ENCODE measurements at places on chromosomes 11 and 22.

DNA sequence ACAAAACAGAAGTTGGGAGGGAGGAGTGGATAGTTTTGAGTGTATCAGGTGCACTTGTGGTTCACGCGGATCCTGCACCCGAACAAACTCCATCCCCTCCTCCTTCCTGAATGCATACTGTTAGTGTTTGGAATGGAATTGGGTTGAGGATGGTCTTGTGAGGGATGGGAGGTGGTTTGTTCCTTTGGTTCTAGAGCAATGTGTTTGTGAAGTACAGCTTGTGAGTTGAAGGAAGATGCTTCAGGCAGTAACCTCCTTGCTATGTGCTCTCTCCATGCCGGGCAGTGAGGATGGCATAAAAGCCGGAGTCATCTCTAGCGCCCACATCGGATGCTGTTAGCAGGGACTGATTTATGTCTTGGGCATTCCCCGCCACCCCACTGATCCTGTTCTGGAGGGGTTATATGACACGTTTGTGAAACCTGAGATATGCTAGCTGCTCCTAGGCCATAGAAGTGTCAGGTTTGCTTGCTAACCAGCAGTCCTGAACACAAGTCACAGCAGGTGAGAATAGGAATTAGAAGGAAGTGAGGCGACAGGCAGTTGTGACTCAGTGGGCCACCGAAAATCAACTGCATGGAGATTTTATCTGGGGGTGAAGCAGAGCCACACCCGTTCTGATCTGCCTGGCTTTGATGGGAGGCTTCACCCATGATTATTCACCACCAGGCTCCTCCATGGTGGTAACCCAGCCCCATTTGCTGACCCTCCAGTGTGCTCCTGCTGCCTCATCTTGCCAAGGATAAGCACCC is 2.2 kb downstream of the BCR start:
- DNase-seq: no peak

GRCh38 chr11:72637926-72638325 is 36.3 kb downstream of the PDE2A start:
- no peak for DNase-seq

DNA sequence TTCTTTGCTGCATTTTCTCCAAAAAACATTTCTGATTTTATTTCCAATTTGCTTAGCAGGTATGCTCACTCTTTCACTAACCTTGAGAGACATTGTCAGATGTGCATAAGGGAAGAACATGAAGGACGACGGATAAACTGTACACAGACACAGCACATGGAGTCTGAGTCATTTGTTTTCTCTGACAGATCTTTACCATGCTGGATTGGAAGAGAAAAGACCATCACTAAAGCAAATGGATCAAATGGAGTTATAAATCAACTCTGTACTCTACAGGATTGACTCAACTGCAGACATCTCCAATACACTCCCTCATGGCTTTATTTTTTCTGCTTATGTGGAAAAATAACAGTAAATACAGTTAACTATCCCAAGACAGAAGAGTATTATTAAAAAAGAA is 90.2 kb upstream of the CTSC start:
- DNase-seq: no peak

DNA sequence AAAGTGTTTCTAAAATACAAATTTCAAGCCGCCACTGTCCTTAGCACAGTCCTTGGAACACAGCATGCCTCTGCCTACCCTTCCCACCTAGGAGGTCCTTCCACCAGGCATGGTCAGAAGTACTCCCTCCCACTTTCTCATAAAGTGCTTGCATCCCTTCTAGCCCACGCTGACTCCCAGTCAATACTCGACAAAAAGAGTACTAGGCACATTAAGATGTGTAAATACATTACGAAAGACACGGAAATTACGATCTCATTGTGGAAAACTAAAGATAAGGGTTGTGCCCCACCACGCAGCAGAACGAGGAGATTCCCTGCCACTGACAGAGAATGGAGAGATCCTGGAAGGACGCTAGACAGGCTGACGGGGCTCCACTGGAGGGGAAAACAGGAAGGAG is 13.5 kb downstream of the CHKA start:
- no peak for DNase-seq

GRCh38 chr22:46380581-46380980 is 45.1 kb downstream of the TRMU start:
- no peak for DNase-seq

DNA sequence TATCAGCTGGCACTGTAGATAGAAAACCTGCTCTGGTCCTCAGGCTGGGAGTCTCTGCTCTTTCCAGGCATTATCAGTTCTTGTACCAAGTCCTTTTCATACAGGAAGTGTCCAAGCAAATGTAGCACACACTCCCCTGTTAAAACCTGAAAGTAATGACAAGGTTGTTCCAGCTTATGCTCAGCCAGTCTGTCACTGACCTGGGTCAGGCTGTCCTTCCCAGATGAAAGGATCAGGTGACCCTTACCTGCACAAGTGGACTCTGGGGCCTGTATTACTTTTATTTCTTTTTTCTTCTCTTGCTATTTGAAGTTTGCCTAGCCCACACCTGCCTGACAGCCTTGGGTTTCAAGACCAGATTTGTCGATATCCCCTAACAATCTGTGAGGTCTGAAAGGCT is 156.3 kb upstream of the SESN3 start:
- no peak for DNase-seq

DNA sequence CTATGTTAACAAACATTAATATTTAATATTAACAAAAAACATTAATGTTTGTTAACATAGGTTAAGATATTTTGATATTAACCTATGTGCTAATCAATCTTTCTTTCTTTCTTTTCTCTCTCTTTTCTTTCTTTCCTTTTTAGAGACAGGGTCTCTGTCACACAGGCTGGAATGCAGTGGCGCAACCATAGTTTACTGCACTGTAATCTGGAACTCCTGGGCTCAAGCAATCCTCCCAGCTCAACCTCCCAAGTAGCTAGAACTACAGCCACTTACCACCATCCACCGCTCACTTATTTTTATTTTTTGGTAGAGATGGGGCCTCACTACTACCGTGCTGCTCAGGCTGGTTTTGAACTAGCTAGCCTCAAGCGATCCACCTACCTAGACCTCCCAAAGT is 13.2 kb downstream of the SIK3 start:
- DNase-seq: no peak

- no peak for DNase-seq
These were observed 110.5 kb downstream of the ATG16L2 start for GRCh38 chr11:72924568-72925190.

DNA sequence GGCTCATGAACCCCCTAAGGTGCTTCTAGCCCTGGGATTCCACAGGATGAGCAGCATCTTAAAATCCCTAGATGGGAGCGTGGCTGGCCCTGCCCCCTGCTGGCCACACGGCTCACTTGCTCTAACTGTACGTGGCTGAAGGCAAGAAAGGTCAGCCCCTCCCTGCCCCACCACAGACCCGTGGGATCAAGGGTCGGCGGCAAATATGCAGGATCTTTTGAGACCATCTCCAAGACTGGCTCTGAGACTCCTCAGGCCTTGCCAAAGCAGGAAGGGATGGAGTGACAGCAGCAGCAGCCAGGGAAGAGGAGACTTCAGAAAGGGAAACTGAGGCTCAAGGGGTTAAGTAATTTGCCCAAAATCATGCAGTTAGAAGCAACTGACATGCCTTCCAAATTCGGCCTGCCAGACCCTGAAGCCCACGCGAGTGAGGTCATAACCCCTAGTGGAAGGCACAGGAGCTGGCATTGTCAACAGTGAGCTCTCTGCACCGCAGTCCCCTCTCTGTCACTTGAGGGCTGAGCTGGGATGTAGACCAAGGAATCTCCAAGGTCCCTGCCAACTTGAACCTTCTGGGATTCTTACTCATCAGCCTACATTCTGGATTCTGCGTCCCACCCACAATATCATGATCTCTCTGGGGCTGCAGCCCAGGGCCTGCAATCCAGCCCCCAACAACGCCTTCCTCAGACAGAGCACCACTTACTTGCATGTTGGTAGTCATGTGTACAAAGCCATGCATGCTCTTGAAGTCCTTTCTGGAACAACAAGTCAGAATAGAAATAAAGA is 31.4 kb downstream of the CREB3L1 start:
- peak; percentile 48 for DNase-seq

- DNase-seq: no peak
These were observed 12.3 kb downstream of the IPO7 start for GRCh38 chr11:9396752-9397151.

DNA sequence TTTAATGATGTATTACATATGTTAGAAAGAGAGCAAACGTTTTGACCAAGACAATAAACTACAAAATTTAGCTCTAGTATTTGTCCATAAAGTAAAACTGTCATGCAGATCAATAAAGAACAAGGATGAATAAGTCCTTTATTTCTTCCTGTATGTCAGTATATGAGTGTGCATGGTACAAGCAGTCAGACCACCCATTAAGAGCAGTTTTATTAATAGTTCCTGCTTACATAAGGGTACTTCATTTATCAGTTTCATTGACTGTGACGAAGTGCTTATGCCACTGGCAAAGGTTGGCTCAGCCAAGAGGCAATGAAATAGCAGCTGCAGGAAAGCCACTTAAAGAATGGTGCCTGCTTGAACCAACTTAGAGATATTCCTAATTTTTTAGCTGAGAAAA is 913.0 kb upstream of the CNTN5 start:
- DNase-seq: no peak

GRCh38 chr22:39931251-39931650 is 28.9 kb upstream of the TMA7B start:
- no peak for DNase-seq

GRCh38 chr11:48107188-48107704 is 109.4 kb upstream of the OR4B1 start:
- no peak for DNase-seq

DNA sequence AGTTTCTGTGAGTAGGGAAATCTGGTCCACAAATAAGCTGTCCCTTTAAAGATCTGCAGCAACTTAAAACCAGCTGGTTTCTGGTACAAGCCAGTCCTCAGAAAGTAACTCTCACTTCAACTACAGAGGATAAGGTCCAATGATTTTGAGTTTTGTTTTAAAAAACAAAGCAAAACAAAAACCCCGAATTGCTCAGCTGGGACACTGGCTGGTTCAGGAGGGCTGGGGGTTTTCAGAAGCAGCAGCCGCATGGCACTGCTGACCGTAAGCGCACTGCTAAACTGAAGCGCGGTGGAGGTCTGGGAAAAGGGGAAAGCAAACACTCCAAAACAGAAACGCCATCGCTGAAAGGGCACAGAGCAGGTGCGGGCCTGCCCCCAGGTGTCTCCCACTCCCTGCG is 59.7 kb downstream of the MICAL3 start:
- DNase-seq: no peak

- no peak for DNase-seq
These were observed 34.0 kb upstream of the SMIM38 start for GRCh38 chr11:69121621-69122325.

DNA sequence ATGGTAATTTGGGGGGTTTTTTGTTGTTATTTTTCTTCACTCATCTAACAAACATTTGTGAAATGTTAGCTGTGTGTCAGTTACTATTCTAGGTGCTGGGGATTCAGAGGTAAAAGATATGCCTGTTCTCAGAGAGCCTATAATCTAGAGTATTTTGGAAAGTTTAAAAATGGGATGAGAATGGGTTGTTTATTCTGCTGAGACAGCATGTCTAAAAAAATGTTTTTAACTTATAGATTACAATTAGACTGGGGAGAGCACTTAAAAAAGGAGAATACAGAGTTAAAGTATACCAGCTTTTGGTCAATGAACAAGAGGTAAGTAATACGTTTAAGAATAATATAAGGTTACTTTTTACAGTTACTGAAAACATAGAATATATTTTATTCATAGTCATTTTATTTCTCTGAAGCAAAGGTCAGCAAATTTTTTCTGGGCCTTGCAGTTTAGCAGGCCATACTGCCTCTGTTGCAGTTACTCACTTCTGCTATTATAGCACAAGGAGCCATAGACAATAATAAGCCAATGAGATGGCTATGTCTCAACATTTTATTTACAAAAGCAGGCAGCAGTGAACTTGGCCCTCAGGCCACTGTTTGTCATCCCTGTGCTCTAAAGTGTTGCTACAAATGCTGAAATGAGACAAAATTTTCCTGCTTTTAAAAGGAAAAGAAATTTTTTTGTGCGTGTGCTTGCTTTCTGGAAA is 60.0 kb downstream of the DKK3 start:
- no peak for DNase-seq

DNA sequence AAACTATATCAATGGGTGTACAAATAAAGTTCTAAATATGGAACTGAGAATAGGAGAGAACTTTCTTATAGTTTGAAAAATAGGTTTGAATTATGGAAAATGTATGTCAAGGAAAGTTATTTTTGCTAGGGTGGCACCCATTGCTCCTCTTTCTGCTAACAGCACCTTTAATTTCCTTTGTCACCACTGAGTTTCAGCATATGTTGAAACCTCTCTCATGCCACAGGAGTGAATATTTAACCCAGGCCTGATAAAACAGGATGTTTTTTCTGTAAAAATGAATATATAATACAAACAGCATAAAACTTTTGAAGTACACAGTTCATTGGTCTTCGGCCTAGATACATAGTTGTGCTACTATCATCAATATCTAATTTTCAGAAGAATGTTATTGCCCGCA is 385.5 kb upstream of the ANO5 start:
- DNase-seq: no peak

DNA sequence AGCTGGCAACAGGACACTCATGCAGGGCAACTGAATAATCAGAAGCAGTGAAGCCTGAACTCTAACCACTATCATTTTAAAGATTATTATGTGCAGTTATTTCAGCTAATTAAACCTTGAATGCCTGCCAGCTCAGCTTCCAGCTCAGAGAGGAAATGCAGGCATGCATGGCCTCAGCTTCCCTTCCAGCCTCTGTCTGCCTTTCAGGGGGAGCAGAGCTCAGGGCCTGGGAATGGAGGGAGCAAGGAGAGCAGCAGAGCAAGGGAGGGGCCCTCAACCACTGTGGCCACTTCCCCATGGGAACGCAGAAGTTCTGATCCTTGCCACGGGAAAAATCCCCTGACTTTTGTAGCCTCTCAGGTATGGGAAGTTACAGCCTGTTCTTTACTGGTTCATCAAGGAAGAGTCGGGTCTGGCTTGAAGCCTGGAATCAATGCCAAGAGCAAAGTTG is 32.5 kb upstream of the APLNR start:
- DNase-seq: no peak

GRCh38 chr22:50522208-50522805 is 3.1 kb downstream of the SCO2 start:
- no peak for DNase-seq

DNA sequence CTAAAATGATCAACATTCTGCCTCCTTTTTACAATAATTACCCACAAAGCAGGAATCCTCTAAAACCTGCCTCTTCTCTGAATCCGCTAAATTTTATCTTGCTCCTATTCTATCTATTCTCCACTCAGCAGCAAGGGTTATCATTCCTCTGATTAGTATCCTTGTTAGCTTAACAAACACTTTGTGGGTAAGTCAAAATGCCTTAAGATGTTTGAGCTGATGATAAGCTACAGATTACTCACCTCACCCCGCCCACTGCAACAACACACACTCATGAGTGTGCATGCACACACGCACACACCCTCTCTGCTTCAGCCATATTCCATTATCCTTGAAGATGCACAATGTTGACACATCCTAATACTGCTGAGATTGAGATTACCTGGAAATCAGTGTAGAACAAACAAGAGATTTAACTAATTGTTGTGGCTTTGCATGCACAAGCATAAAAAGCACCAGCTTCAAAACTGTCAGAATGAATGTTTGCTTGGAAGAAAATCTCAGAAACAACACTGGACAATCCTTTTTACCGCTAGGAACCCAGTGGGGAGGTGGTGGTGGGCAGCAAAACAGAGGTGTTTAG is 130.9 kb downstream of the BBOX1 start:
- DNase-seq: no peak

- DNase-seq: no peak
These were observed 29.8 kb downstream of the VSIG10L2 start for GRCh38 chr11:125975634-125976033.

GRCh38 chr11:130216591-130217132 is 57.1 kb downstream of the ST14 start:
- DNase-seq: no peak

- no peak for DNase-seq
These were observed 15.7 kb downstream of the ASPHD2 start for GRCh38 chr22:26444777-26445176.
